ENCODE measurements at places on chromosomes 3 and 15.

DNA sequence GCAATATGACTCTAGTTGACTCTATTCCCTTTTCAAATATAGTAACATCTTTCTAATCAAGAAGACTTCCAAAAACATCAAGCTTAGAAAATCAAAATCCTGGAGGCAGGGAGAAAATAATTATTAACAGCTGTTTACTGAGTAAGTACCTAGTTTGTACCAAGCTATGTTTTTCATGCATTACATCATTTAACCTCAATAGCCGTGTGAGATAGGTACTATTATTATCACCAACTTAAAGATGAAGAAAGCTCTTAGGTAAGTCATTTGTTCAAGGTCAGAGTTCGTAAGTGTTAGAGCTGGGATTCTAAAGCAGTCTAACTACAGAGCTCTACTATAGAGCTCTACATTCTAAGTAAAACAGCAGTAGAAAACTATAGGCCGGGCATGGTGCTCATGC lies 41.6 kb downstream of the GSK3B start:
- DNase-seq = no peak

GRCh38 chr15:92029767-92030166 lies 176.3 kb downstream of the SLCO3A1 start:
- no peak for DNase-seq

DNA sequence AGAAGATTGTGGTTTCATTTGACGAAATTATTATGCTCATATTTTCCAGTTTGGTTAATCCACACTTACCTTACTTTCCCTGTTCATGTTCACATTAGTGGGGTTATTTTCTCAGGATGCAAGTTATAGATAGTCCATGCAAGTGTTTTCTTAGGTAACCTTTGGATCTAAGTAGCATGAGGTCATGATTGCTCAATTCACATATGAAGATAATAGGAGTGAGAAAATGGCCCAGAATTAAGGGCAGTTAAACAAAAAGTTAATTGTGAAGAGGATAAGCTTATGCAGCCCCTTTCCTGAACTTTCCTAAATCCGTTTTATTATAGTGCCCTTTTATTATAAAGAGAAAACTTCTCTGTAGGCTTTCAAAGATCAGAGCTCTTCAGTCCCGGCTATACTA lies 83.4 kb downstream of the CD200R1L start:
- DNase-seq = no peak

DNA sequence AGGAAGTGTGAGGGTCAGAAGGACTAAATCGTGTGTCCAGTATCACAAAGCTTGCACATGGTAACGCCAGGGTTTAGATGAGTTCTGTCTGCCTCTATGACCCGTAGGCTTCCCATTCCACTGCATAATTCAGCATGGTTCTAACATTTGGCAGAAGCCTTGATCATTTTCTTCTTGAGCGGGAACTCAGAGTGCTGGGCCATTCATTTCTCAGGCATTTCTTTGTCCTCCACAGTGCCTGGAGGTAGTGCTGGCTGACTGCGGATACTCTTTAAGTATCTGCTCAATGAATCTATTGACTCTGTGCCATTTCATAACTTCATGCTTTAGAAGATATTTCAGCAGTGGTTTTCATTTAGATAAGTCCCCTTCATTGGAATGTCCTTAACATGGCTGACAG lies 370.2 kb downstream of the EPHB1 start:
- no peak for DNase-seq

DNA sequence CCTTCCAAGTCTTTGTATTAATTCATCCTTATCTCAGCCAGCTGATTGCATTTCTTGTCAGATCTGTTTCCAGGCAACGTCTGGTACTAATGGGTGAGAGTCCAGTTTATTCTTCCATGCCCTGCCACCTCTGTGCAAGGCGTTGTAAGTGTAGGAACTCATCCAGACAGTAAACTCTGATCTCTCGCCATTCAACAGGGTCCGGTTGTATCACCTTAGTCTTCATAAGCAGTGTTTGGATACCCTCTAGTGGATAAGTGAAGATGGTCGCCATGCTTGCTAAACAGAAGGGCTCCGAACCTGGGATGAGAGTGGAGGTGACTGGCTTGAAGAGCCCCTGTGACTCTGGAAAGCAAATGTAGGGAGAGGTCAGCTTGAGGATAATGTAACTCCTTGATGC lies 51.6 kb upstream of the CMTM7 start:
- DNase-seq = no peak

DNA sequence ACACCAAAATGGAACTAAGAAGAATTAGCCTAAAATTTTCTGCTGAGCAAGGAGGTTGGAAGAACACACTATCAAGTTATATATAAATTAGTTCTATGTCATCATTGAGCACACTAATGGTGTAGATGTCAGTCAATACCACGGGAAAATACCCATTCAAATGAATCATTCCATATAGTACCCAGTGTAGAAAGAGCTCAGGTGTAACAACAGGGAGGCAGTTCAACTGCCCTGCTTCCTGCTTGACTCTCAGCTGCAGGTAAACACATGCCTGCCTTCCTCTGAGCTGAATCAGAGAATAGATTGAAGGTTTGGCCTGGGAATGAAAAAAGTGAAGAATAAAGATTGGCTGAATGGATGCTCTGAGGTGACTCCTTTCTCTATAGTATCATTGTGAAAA lies 1088.0 kb downstream of the AGBL1 start:
- no peak for DNase-seq

GRCh38 chr3:46996689-46997452 lies 17.4 kb downstream of the NBEAL2 start:
- DNase-seq = no peak
